ENCODE measurements at places on chromosomes 16 and 17. TPM values are rescaled to one million over a fixed set of nuclear protein-coding genes. Genes with fewer than 3 reads are reported as not detected.

Gene OR1D2
- total RNA-seq, result not detected

Gene TMEM238L
- total RNA-seq, result not detected

Gene SUZ12
- total RNA-seq, result 64.2 TPM

Gene TBC1D3H
- total RNA-seq, result not detected

Gene EPOP
- total RNA-seq, result 31.8 TPM

Gene SLC6A2
- total RNA-seq, result not detected

Gene ACSM2A
- not detected for total RNA-seq

Gene NECAB2
- total RNA-seq, result not detected

Gene TMEM88
- total RNA-seq, result 2.4 TPM

Gene CCDC200
- total RNA-seq, result not detected

Gene KRTAP9-2
- total RNA-seq, result not detected

Gene CTRB1
- total RNA-seq, result not detected

Gene RAB34
- 9.8 TPM for total RNA-seq

Gene ARHGAP23
- 0.47 TPM for total RNA-seq

Gene ZNF785
- 10.3 TPM for total RNA-seq

Gene KRT9
- not detected for total RNA-seq

Gene MARVELD3
- not detected for total RNA-seq

Gene MPP2
- total RNA-seq, result 6.0 TPM
